Activated naive CD4-positive, alpha-beta T cell treated with Interleukin-2 at 50 U/mL for 16 hours (primary cell): ENCODE measurements at places on chromosomes 7 and 10.

DNA sequence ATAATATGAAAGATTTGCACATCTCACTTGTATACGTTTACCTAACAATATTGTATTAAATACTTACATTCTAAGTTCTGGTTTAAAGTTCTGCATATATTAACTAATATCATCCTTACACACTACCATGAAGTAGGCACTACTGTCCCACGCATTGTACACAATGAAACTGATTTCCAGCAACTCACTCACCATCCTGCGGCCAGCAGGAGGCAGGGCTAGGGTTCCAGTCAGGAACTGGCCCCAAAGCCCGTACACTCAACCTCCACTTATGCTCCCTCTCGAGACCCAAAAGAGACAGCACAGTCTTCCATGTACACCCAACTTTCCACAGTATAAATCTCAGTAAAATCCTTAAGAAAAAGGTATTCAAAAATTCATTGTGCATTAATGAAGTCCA, 41.4 kb downstream of the GRID1 start:
- DNase-seq: no peak

GRCh38 chr10:63832686-63833085, 311.5 kb downstream of the REEP3 start:
- DNase-seq: no peak

GRCh38 chr10:97683556-97684367, 3.3 kb downstream of the AVPI1 start:
- no peak for DNase-seq

GRCh38 chr7:102453319-102453718, 11.3 kb downstream of the ALKBH4 start:
- DNase-seq: no peak

- no peak for DNase-seq
Measured at GRCh38 chr10:31820096-31820495, 108.5 kb downstream of the ARHGAP12 start.

DNA sequence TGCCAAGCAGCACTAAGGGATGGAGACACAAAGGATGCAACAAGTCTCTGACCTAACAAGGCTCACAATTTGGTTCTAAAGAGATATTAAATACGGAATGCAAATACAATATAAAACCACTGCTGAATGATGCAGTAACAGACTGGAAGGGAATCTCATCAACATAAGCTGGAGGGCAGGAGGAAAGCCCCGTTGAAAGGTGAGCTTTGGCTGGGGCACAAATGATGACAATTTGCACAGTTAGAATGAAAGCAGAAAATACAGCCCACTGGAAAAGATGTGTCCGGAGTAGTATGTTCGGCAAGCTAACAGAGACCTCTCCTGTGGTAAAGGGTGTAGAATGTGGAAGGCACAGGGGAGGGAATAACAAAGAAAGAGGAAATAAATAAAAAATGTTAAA, 26.1 kb downstream of the PAXIP1 start:
- DNase-seq: no peak

GRCh38 chr7:134357486-134357885, 40.8 kb upstream of the SLC35B4 start:
- DNase-seq: no peak

DNA sequence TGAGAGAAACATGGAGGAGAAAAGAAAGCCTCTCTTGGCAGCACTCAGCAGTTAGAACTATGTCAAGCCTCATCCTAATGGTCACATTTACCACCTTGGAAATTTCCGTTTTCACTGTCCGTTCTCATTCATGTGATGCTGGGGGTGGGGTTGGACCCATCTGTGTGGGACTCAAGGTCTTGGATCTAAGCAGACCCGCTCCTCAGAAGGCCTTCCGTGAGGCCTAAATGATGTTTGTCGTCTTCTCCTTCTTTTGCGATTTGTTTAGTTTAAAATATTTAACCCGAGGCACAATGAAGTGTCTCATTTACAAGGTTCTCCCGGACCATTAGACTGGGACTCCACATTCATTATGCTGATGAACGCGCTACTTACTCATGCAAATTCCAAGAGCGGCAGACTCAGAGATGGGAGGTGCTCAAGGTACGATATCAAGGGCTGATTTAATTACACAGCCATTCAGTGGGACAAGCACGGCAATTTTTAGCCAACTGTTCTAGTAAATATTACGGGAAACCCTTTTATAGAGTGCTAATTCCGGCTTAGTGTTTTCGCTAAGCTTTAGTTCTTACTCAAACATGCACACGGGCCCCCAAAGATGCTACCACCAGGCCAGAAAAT, 109.1 kb upstream of the EFCAB10 start:
- DNase-seq: no peak

- peak; percentile 36 for DNase-seq
Measured at GRCh38 chr10:72328045-72328828, 26.5 kb downstream of the DNAJB12 start.

- DNase-seq: no peak
Measured at GRCh38 chr7:30671793-30672465, 10.3 kb downstream of the CRHR2 start.

DNA sequence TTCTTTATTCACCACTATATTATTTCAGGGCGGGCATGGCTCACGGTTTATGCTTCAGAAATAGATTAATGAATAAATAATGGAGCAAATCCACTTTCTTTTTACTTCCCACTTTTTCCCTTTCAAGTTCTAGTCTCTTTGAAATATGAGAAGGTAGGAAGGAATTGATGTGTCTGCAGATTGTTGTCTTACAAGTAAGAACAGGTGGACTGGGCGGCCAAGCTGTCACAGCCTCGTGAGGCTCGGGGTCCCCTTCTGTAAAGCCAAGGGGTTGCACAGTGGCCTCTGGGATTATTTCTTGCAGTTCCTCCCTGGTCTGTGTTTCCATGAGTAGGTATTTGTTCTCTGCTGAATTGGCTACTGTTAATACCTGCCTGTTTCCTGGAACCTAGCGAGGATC, 11.2 kb downstream of the VWA2 start:
- DNase-seq: no peak

- DNase-seq: peak; percentile 96
Measured at GRCh38 chr7:27662490-27663205, at the start of gene HIBADH. TSS of gene HIBADH (minus strand) at chr7:27662883. CDS start at chr7:27662788, 95 bp downstream.

DNA sequence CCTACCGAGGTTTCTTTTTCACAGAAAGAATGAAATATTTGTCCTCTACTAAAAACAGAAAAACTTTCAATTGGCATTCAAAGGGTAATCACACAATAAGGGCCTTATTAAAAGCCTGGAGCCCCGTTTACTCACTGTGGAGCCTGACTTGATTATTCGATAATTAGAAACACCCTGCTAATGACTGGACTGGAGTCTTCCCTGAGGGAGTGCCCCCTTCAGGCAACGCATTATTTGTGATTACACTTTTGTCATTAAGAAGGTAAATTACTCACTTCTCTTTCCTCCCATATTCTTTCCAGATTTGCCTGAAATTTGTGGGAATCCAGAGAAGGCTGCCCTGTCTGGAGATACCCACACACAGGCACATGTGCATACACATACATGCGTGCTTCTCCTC, 444.2 kb upstream of the NPVF start:
- no peak for DNase-seq

- DNase-seq: no peak
Measured at GRCh38 chr7:150471886-150472285, 21.5 kb downstream of the GIMAP8 start.

GRCh38 chr7:66283003-66283920, 78.1 kb downstream of the TPST1 start:
- DNase-seq: no peak

- no peak for DNase-seq
Measured at GRCh38 chr7:112421666-112422486, 28.4 kb upstream of the IFRD1 start.

DNA sequence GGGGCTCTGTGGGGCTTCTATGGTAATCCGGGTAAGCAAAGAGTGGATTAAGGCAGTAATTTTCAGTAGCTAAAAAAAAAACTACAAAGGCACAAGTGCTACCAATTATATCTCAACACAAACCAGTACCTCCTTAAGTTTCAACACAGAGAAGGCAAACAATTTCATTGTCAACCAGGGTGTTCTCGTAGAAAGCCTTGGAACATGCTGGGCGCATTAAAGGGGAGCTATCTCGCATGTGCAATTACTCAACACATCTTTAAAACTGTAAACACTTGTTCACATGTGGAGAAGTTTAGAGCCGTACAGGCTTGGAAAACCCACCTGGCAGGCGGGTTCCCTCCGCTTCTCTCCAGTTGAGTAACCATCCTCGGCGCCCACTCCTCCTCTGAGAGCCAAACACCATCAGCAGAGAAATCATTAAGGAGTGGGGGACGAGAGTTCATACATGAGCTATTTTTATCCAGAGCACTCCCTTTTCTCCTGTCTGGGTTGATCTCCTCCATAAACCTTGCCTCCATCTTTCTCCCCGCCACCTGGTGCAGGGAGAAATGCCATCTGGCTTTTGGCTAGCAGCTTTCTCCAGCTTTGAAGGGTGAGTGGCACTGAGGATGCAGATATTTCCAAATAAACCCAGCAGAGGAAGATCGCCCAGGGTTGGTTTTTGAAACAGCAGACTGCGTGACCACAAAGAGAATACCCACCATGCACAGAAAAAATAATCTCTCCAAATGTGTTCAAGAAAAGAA, 287.1 kb downstream of the WDR11 start:
- no peak for DNase-seq
